Stimulated activated CD8-positive, alpha-beta memory T cell treated with anti-CD3 and anti-CD28 coated beads, Interleukin-7, amount 100 ng/mL, for 1 hour (primary cell): ENCODE measurements at places on chromosomes 1 and 21.

DNA sequence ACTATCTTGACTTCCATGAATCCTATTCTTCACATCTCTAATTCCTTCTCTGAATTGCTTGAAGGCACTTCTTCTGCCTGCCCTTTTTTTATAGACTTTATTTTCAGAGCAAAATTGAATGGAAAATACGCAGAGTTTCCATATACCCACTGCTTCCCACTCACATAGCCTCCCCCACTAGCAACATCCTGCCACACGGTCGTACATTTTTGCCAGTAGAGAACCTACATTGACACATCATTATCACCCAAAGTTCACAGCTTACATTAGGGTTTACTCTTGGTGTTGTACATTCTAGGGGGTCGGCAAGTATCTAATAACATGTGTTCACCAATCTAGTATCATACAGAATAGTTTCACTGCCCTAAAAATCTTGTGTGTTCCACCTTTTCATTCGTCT, 12.3 kb downstream of the EEIG2 start:
- no peak for DNase-seq

- DNase-seq = no peak
Observed at GRCh38 chr21:45410865-45411809, 6.2 kb downstream of the COL18A1 start.

DNA sequence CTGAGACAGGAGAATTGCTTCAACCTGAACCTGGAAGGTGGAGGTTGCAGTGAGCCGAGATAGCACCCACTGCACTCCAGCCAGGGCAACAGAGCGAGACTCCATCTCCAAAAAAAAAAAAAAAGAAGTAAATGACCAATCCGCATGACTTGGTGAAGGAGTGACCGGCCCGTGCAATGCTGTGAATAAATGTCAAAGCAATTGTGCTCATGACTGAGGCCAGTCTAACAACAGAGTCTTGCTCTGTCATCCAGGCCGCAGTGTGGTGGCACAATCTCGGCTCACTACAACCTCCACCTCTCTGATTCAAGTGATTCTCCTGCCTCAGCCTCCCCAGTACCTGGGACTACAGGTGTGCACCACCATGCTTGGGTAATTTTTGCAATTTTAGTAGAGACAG, 27.8 kb upstream of the SLC19A1 start:
- no peak for DNase-seq

GRCh38 chr1:223234170-223234514, 91.1 kb upstream of the TLR5 start:
- DNase-seq = no peak

DNA sequence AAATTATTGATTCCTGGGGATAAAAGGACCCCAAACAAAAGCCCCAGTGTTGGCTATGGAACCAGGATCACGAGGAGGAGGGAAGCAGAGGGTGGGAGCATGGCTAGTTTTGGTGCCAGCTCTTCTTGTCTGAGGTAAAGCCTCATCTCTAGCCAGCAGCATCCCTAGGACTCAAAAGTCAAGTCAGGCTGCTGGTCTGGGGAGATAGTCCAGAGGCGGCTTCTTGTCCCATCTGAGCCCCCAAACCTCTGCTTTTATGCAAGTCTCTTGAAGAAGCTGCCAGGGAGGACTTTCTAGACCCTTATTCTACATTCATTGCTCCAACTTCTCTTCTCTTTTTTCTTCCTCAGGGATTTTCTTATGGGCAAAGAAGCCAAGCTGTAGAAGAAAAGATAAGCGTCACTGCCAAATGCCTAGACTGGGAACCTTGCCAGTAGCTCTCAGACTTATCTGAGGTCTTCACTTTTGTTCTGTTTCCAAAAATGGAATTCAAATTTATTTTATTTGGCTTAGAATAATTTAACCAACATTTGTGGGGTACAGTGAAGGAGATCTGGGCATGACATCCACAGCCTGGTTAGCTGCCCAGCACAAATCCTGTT, 6.9 kb upstream of the ANKRD35 start:
- DNase-seq = no peak

DNA sequence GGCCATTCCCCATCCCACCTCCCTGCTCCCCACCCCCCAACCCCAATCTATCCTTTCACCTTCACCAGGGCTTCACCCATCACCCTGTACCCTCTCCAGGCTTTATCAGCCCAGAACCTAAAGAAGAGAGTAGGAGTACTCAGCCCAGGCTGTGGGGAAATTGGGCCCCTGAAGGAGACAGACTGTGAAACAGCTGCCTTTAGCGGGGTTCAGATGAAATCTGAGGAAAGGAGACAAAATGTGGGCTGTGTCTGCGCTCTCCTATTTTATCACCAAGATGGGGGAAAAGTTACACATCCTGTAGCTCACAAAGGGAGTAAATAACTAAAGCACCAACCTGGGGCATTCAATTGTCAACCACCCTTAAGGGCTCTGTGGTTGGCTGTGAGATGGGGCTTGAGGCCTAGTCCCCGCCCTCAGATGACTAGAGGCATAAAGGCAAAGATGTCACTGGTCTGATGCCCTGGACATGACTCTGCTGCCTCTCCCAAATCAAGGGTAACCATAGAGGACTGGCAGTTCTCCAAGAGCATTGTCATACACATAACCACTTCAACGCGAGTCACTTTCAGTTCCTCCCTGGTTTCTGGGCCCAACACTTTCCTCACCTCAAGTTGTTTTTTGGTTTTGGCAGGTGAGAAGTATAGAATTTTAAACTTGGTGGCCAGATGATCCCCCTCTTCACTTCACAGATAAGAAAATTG, 30.0 kb downstream of the SLC27A3 start:
- DNase-seq = peak; percentile 21

DNA sequence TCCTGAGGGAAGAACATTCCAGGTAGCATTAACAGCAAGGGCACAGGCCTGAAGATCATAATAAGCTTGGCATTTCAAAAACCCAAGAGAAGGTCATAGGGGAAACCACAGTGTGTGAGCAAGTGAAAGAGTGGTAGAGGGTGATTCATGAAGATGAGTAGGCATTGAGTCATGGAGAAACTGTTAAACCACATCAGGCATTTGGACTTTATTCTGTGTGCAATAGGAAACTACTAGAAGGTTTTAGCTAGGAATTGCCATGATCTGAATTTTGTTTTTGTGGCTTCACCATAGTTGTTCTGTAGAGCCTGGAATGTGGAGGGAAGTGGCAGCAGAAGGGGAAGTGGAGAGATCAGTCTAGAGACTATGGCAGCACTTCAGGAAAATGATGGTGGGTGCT, 359.0 kb upstream of the PTBP2 start:
- DNase-seq = no peak

GRCh38 chr1:201870397-201870796, 18.3 kb upstream of the SHISA4 start:
- no peak for DNase-seq

DNA sequence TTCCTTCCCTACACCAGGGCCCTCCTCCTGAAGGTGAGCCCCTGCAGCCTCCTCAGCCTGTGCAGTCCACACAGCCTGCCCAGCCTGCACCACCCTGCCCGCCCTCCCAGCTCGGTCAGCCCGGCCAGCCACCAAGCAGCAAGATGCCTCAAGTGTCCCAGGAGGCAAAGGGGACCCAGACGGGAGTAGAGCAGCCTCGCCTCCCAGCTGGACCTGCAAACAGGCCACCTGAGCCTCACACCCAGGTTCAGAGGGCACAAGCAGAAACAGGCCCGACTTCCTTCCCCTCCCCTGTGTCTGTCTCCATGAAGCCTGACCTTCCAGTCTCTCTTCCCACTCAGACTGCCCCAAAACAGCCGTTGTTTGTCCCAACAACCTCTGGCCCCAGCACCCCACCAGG, 38.8 kb downstream of the ZBTB17 start:
- no peak for DNase-seq

DNA sequence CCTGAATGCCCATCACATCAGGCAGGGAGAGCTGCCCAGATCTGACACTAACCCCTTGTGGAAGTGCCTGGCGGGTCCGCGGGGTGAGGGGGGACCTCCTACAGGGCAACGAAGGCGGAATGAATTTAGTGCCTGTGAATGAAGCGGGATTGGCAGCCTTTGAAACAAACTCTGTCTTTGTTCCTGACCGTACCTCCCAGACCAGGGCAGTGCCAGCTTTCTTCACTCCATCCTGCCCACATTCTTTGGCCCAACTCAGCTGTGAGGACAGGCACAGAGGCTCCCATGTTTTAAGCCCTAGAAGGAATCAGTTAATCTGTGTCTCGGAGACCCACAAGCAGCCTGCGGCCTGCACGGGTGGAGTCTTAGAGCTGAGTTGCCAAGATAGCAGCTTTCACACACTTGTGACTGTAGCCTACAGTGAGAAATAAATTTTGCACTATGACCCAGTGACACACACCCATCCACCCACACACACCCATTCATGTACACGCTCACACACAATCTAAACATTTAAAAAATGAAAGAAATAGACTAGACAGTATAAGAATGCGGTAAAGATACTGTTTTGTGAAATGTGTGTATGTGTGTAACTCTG, 60.1 kb upstream of the USP24 start:
- DNase-seq = no peak
